ENCODE measurements at places on chromosomes 5 and 9. TPM values are rescaled to one million over a fixed set of nuclear protein-coding genes. Genes with fewer than 3 reads are reported as not detected.

GRCh38 chr9:114629563-114630090, 18.5 kb downstream of the TMEM268 start:
- peaks cover 45% of the 10 kb centered on the region for H3K36me3 ChIP-seq
- DNase-seq = no peak
- H3K27me3 ChIP-seq = no peaks in the 10 kb centered on the region
- no peak overlapping the region for H3K27ac ChIP-seq
- H3K4me1 ChIP-seq = no peaks in the 10 kb centered on the region

GRCh38 chr5:34011536-34011935, 3.7 kb upstream of the AMACR start:
- H3K36me3 ChIP-seq = no peaks in the 10 kb centered on the region
- H3K27me3 ChIP-seq = no peaks in the 10 kb centered on the region
- H3K27ac ChIP-seq = no peak overlapping the region
- peaks cover 11% of the 10 kb centered on the region for H3K4me1 ChIP-seq
- H3K4me3 ChIP-seq = no peak overlapping the region
- DNase-seq = no peak

- H3K27ac ChIP-seq = no peak overlapping the region
- peaks cover 10% of the 10 kb centered on the region for H3K4me1 ChIP-seq
- no peaks in the 10 kb centered on the region for H3K36me3 ChIP-seq
- H3K27me3 ChIP-seq = no peaks in the 10 kb centered on the region
- no peak for DNase-seq
Measured at GRCh38 chr5:41790038-41790776, 80.0 kb downstream of the OXCT1 start.

DNA sequence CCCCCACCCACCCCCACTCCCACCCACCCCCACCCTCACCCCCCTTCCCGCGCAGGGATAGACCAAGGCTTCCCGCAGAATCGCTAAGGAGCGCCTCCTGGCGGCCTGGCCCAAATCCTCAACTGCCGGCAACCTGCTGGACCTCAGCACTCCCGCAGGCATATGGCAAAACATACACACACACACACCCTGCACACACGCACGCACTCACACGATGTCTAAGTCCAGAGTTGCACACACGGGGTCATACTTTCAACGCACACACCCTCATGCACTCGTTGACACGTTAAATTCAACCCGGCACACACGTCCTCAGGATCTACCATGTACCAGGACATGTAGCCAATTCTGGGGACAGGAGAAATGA, 1.7 kb downstream of the CPLX2 start:
- no peaks in the 10 kb centered on the region for H3K36me3 ChIP-seq
- peaks cover 30% of the 10 kb centered on the region for H3K27me3 ChIP-seq
- H3K27ac ChIP-seq = no peak overlapping the region
- no peaks in the 10 kb centered on the region for H3K4me1 ChIP-seq
- H3K4me3 ChIP-seq = no peak overlapping the region

Gene PLAC8L1
- total RNA-seq = not detected

DNA sequence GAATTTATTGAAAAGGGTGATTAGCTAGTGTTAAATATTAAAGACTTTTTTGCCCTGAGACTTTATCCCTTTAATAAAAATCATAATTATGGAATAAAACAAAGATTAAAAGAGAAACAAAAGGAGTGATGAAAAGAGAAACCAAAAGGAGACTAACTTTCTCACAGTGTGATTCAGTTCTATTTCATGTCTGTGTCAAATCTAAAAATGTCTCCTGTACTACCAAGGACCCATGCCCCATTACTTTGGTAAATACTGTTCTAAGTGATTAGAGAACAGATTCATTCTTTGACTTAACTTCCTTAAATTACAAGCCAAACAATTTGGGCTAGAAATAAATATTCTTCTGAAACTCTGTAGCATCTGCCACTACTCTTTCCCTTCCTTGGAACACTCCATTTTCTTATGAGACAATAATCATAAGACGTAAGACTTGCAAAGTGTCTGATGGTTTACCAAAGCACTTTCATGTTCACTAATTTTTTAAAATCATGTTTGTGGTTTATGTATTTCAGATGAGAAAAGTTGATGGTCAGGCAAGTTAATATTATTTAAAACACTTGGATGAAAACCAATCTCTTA, 319.0 kb downstream of the EBF1 start:
- no peaks in the 10 kb centered on the region for H3K27me3 ChIP-seq
- no peak for DNase-seq
- no peak overlapping the region for H3K27ac ChIP-seq
- no peaks in the 10 kb centered on the region for H3K36me3 ChIP-seq
- H3K4me1 ChIP-seq = peaks cover 13% of the 10 kb centered on the region

DNA sequence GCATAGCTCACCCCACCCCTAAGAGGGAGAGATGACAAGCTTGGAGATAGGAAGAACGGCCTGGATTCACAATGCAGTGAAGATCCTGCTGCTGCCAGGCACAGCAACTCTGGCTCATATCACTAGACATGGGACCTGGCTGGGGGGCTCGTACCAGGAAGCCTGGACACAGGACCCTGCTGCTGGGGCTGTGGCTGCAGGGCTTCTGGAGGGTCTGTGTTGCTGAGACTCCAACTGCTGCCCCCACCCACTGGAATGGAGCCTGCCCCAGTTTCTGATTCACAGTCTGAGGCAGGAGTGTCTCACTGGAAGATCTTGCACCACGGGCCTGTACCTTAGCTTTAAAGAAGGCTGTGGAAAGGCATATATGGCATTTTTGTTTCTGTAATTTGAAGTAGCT, 31.0 kb upstream of the GLRX start:
- no peak for DNase-seq
- H3K27me3 ChIP-seq = no peaks in the 10 kb centered on the region
- no peak overlapping the region for H3K4me3 ChIP-seq
- no peak overlapping the region for H3K27ac ChIP-seq
- peaks cover 4% of the 10 kb centered on the region for H3K36me3 ChIP-seq

DNA sequence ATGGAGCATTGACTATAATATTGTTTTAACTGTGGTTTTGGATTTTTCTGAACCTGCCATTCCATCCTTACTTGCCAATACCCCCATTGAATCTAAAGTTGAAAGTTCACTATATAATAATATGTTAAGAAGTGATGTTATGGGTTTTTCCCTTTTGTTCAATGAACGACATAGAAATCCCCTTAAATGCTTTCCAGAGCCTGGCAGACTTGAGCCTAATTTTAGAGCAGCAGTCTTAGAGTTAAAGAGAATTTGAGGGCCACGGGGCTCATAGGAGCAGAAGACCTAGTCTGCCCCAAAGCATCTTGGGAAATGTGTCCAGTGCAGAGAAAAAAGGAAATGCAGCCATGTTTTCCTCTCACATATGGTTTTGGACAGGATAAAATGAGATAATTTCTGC, 146.1 kb upstream of the SLC44A1 start:
- H3K4me1 ChIP-seq = no peaks in the 10 kb centered on the region
- no peaks in the 10 kb centered on the region for H3K27me3 ChIP-seq
- H3K4me3 ChIP-seq = no peak overlapping the region
- no peaks in the 10 kb centered on the region for H3K36me3 ChIP-seq
- no peak for DNase-seq

Gene OR1J4
- not detected for total RNA-seq

DNA sequence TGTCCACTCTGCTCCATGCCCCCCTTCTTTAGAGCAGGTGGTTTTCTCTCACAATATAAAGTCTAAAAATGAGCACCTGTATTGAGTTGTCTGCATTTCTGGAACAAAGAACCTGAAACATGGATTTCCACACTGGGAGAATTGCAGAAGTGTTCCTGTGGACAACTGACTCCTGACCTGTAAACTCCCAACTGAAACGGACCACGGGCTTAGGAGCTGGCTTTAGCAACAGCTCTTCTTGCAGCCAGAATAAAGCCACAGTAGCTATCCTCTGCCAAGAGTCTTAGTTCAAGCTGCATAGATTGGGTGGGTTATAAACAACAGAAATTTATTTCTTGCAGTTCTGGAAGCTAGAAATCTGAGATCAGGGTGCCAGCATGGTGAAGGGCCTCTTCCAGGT, 194.7 kb downstream of the DTWD2 start:
- H3K36me3 ChIP-seq = no peaks in the 10 kb centered on the region

- H3K27ac ChIP-seq = no peak overlapping the region
- H3K36me3 ChIP-seq = no peaks in the 10 kb centered on the region
- H3K4me3 ChIP-seq = no peak overlapping the region
- no peaks in the 10 kb centered on the region for H3K4me1 ChIP-seq
- no peak for DNase-seq
Measured at GRCh38 chr5:8953016-8953415, 592.9 kb downstream of the SEMA5A start.

Gene TNFSF15
- not detected for total RNA-seq

DNA sequence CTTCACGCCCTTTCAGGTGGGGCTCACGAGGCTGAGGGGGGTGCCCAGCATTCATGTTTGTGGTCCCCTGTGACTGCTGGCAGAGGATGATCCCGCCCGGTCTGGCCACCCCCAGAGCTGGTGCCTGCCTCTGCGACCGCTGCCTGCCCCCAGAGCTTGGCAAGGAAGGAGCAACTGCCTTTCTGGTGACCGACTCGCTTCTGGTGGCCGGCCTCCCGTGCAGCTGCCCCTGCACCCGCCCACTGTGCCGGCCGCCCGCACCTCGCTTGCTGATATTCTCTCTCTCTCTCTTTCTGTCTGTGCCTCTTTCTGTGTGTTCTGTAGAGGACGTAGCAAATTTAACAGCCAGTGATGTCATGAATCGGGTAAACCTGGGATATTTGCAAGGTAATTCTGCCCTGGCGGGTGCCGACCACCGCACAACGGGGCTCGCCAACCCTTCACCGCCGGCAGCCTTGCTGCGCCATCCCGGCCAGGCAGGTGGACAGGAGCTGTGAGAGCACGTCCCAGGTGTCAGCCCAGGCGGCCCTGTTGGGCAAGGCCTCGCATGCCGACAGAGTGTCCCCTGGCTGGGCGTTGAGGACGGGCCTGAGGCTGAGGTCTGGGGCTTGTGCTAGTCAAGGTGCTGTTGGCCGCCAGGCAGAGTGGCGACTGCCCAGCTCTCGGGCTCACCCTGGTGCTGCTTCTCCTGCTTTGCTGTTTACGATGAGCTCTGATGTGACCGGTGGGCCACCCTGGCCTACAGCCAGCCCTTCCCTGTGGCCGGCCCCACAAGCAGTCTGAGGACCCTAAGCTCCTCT, 86.0 kb downstream of the KCNT1 start:
- no peaks in the 10 kb centered on the region for H3K4me1 ChIP-seq
- no peaks in the 10 kb centered on the region for H3K27me3 ChIP-seq
- H3K4me3 ChIP-seq = no peak overlapping the region
- DNase-seq = no peak
- no peaks in the 10 kb centered on the region for H3K36me3 ChIP-seq
- H3K27ac ChIP-seq = no peak overlapping the region

DNA sequence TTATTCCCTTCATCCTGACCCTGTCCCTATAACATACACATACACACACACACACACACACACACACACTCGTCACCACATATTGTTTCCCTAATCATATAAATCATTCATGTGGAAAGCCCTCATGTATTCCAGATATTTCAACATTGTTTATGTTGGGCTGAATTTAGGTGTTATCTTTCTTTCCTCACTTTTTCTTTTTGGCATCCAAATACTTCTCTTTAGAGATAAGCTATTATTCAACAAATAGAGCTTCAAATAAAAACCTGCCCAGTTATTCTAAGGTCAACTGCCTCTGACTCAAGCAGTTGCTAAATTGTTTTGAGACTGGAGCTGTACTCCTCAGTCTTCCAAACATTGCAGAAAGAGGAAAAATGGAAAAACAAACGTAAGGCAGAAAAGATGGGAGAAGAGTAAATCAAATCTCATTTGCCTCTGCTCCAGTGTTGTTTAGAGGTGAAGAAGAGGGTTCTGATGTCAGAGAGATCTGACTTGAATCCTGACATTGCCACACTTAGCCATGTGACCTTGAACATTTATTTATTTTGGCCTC, 215.7 kb downstream of the GAS1 start:
- no peaks in the 10 kb centered on the region for H3K36me3 ChIP-seq
- H3K4me1 ChIP-seq = no peaks in the 10 kb centered on the region
- H3K4me3 ChIP-seq = no peak overlapping the region
- DNase-seq = no peak
- peak overlapping the region; percentile 69 for H3K27ac ChIP-seq

DNA sequence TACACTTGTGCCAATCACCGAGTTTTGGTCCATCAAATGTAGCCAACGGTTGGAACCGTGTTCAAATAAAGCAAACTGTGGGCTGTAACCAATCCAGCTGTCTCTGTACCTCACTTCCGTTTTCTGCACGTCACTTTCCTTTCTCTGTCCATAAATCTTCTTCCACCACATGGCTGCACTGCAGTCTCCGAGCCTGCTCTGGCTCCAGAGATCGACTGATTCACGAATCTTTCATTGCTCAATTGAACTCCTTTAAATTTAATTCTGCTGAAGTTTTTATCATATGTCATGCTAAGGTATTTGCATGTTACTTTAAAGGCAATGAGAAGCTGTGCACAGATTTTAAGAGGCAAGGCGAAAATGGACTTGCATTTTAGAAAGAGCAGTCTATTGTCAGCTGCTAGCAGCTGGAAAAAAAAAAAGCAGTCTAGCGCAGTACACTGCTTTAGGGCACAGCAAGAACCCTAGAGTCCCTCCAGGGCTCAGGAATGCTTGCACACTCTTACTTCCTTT, 13.2 kb downstream of the TTC39B start:
- DNase-seq = no peak
- peak overlapping the region; percentile 47 for H3K27ac ChIP-seq
- no peaks in the 10 kb centered on the region for H3K27me3 ChIP-seq
- peaks cover 15% of the 10 kb centered on the region for H3K4me1 ChIP-seq
- H3K4me3 ChIP-seq = no peak overlapping the region

- H3K4me3 ChIP-seq = no peak overlapping the region
- H3K4me1 ChIP-seq = no peaks in the 10 kb centered on the region
- H3K27me3 ChIP-seq = no peaks in the 10 kb centered on the region
- no peak overlapping the region for H3K27ac ChIP-seq
Measured at GRCh38 chr9:27505744-27506161, 18.3 kb upstream of the IFNK start.

GRCh38 chr9:82489201-82489821, 500.7 kb downstream of the SPATA31D1 start:
- peaks cover 23% of the 10 kb centered on the region for H3K4me1 ChIP-seq
- no peak for DNase-seq
- H3K27me3 ChIP-seq = no peaks in the 10 kb centered on the region
- H3K27ac ChIP-seq = peak overlapping the region; percentile 53
